Cardiac fibroblast (primary cell): ENCODE measurements at places on chromosomes 3 and 15.
A peak's percentile ranks its signal among the peaks of the same experiment; 100 is the strongest.

DNA sequence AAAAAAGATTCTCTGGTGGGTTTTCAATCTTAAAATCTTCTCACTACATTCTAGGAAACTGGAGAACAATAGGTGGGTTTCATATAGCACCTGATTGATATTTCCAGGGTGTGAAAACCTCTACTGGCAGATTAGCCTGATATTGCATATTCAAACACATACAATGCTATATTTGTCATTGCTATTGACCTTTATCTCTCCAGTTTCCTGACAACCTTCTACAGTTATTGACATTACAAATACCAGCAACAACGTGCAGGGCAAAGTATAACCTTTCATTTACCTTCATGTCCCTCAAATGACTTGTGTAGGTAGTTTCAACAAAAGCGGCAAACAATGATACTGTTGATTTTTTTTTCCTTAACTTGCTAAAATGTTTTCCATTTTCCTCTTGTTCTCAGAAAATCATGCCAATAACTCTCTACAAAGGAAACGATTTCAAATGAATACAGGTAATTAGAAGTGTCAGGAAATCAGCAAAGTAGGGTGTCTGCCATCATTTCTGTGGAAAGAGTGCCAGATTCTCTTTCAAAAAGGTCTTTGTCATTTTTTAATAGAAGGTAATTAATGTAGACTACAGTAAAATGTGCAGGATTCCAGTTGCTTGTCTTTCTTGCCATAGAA, 72.6 kb upstream of the CDIN1 start:
- no peak for DNase-seq

GRCh38 chr15:30816430-30816829, 87.3 kb upstream of the FAN1 start:
- DNase-seq, result no peak

- no peak for DNase-seq
Observed at GRCh38 chr3:126945171-126945721, 37.7 kb upstream of the PLXNA1 start.

GRCh38 chr3:35772381-35773015, 133.2 kb downstream of the ARPP21 start:
- DNase-seq, result no peak

GRCh38 chr3:148309390-148310035, 388.2 kb upstream of the AGTR1 start:
- DNase-seq, result peak; percentile 53

DNA sequence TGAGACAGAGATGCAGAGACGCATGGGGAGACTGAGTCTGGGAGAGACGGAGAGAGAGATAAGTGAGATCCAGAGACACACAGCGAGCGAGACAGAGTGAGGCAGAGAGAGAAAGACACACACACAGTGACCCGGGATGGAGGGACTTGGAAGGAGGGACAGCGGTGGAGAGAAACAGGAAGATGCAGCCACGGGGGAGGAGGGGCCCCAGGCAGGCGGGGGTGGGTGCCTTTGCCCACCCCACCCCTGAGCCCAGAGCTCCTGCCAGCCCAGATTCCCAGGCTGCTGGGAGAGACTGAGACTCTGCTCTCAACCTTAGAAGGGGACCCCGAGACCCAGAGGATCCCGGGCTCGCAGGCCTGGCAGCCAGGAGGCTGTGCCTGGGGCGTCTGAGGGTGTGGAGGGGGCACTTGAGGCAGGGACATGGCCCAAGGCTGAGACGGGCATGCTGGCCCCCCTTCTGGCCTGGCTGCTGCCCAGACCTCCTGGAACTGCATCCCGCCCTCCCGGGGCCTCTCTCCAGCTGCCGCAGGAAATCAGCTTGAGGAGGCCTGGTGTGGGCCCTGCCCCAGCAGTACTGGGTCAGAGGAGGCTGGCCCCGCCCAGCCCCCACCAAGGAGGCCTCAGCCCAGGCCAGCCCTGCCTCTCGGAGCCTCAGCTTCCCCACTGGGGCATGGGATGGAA, 18.1 kb downstream of the H1-8 start:
- DNase-seq, result peak; percentile 95

DNA sequence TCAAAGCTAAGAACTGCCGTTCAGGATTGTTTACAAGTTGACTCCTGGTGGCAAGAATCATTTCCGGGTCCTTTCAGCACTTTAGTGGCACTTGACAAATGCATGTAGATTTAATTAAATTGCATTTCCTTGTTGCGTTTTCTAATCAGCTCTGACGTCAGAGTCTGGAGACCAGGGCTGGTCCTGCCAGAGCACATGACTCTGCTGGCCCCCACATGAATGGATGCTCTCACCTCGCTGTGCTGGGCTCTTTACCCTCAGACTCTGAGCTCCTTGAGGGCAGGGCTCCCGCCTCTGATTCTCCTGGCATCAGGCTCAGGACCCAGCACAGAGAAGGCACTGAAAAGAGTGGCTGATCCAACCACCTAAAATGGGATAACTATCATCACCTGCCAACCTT, 69.4 kb downstream of the FEM1B start:
- DNase-seq, result no peak

GRCh38 chr15:37094915-37095711, 5.2 kb downstream of the MEIS2 start:
- no peak for DNase-seq

DNA sequence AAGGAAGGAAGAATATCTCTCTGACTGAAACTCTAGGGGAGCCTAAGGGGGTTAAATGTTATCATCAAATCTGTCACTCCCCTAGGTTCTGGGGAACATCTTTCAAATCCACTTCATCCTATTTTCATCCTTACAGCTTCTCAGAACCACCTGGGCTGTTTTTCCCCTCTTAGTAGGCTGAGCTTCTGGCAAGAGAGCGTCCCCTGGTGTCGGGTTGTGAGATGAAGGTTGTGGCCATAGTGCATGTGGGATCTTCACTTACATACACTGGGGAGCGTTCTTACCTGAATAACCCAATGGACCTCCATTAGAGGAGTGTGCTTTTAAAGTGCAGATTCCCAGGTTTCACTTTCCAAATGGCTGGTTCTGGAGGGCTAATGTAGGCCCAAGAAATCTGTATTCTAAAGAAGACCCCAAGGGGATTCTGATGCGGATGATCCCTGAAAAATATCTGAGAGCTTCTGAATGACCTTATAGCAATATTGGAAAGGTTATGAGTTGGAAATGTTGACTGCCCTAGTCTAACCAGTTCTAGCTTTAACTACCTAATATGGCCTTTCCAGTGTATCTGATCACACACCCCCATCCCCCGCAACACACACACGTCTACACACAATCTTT, 663.7 kb downstream of the AGBL1 start:
- DNase-seq, result no peak

DNA sequence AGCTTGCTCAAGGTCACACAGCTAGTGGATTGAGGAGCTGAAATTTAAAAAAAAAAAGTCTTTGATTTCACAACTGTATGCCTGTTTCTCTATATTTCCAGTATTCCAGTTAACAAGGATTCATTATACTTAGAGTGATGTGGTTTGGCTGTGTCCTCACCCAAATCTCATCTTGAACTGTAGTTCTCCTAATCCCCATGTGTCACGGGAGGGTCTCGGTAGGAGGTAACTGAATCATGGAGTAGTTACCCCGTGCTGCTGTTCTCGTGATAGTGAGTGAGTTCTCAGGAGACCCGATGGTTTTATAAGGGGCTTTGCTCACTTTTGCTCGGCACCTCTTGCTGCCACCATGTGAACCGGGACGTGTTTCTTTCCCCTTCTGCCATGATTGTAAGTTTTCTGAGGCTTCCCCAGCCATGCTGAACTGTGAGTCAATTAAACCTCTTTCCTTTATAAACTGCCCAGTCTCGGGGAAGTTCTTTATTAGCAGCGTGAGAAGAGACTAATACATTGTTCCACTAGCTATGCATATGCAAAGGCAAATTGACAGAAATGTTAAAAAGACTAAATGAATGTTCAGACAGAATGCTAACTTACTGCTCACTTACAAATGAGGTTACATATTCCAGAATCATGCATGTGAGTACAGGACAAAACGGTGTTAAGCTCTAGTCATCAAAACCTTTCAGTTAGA, 1101.9 kb downstream of the ROBO1 start:
- DNase-seq, result no peak

GRCh38 chr3:127608362-127608718, 10.1 kb downstream of the MCM2 start:
- DNase-seq, result no peak

- DNase-seq, result peak; percentile 25
Observed at GRCh38 chr15:97037080-97037479, 706.6 kb downstream of the NR2F2 start.

- DNase-seq, result no peak
Observed at GRCh38 chr3:12798559-12799179, 2.2 kb downstream of the CAND2 start.
